ENCODE measurements at places on chromosomes 12 and 14.
A peak's percentile ranks its signal among the peaks of the same experiment; 100 is the strongest.

DNA sequence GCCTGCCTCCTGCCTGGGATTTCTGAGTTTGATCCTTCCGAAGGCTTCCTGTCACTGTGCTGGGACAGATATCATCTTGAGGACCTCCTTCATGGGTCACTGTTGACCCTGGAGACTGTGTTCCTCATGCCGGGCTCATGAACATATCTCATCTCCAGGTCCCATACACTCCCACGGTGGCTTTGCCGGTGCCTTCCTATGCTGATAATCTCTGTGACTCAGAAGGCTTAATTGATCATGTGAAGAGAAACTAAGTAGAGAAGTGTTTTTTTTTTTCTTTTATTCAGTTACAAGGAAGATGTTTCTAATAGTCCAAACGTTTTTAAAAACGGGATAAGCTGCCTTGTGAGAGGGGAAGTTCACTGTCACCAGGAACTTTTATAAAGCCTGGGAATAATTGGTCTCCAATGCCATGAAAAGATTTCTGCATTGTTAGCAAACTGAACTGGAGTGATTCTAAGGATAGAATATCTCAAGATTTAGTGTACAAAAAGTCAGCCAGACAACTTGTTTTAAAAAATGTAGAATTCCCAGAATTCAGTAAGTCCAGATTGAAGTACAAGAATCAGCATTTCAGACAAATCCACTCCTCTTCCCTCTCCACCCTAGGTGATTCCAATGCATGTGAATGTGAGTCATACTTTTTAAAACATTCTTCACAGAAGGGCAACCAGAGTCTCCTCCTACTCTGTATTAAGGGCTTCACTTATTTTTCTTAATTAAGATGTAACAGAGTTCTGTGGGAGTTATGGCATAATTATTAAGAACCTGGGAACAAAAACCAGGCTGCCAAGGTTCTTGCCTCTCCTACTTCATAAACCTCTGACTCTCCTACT is 139.8 kb upstream of the LGR5 start:
- DNase-seq, result no peak

- no peak for DNase-seq
Observed at GRCh38 chr12:114673901-114674250, 10.1 kb downstream of the TBX3 start.

- peak; percentile 74 for DNase-seq
Observed at GRCh38 chr12:48979602-48980388, 1.7 kb downstream of the WNT1 start.

DNA sequence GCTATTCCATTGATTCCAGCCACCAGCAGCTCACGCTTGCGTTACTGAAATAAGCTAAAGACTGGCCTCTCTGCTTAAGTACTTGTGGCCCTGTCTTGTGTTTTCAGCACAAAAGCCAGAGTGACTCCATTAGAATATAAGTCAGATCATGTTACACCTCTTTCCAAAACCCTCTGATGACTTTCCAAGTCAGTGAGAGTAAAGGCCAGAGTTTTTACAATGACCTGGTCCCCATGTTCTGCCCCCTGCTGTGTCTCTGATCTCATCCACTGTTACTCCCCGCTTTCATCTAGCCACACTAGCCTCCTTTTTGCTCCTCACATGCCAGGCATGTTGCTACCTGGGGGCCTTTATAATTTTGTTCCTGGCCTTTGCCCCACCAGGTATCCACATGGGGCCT is 6.9 kb upstream of the CKAP4 start:
- DNase-seq, result peak; percentile 18

DNA sequence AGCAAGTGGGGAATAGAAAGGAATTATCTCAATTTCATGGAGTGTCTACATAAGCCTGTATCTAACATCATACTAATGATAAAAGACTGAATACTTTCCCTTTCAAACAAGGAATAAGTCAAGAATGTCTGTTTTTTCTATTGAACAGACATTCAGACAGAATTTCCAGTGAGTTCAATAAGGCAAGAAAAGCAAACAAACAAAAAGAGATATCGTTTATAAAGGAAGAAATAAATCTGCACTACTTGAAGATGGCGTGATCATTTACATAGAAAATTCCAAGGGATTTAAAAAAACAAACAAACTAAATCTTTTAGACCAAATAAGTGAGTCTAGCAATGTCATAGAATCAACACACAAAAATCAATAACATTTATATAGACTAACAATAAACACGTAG is 273.1 kb upstream of the FOXG1 start:
- DNase-seq, result no peak

- no peak for DNase-seq
Observed at GRCh38 chr14:93331002-93331727, 1.7 kb downstream of the BTBD7 start.

- DNase-seq, result no peak
Observed at GRCh38 chr14:55441286-55441685, 870 bp upstream of the TBPL2 start.

GRCh38 chr14:79939235-79939634 is 272.1 kb downstream of the DIO2 start:
- DNase-seq, result no peak

GRCh38 chr12:85531341-85531740 is 251.3 kb downstream of the ALX1 start:
- DNase-seq, result no peak

GRCh38 chr12:9661720-9662119 is 7.8 kb upstream of the CLEC2D start:
- no peak for DNase-seq

DNA sequence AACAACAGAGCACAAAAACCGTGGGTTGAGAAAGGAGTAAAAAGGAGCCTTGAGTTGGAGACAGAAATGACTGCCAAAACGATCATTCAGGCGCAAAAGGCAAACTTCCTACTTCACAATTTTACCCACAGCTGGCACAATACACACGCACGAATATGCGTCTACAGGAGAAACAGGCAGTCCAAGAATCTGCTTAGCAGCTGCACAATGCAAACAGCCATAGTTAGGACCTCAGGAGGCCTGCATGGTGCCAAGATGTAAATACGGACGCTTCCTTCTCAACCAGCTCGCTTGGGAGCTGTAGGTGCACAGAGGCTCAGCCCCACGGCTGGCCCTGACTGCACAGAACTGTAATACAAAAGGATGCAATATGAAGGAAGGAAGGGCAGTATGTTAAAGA is 250.1 kb upstream of the CAND1 start:
- DNase-seq, result no peak

- no peak for DNase-seq
Observed at GRCh38 chr12:120241561-120242274, 23.8 kb downstream of the PXN start.

DNA sequence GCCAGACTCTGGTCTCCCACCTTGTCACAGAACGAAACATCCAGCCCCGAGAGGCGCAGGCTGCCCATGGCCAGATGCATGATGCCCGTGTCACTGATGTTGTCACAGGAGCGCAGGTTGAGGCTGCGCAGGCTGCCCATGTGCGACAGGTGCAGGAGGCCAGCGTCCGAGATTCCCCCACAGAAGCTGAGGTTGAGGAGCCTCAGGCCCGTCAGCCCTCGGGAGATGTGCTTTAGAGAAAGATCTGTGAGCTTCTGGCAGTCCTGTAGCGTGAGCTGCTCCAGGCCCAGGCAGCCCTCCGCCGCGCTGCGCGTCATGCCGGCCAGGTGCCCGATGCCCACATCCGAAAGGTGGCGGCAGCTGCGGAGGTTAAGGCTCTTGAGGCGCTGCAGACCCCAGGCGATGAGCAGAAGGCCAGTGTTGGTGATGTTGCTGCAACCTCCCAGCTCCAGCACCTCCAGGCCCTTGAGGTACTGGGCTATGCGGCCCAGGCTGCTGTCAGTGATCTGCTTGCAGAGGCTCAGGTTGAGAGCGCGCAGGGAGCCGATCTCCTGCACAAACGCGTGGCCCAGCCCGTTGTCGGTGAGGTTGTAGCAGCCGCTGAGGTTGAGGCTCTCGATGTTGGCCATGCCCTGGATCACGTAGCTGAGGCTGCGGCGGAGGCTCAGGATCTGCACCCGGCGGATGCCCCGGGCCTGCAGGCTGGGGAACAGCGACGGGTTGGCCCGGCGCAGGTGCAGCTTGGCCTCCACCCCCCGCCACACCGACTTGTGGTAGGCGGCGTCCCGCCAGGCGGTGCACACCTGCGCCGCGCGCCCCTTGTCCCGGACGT is 991 bp downstream of the FBXL14 start:
- DNase-seq, result peak; percentile 74

GRCh38 chr12:112121780-112122565 is 3.4 kb upstream of the TRAFD1 start:
- peak; percentile 11 for DNase-seq

DNA sequence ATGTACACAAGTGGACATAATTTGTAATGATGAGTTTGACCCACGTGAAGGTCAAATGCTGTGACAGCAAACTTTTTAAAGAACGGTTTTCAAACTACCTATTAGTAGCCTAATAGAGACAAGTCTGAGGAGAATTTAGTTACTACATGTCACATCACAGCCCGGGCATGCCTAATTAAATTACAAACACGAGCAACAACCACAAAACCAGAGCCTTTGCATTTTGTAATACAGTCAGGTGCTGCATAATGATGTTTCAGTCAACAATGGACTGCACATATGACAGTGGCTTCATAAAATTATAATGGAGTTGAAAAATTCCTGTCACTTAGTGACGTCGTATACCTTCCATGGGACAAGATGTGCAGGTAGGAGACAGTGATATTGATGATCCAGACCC is 274.5 kb downstream of the DACT1 start:
- no peak for DNase-seq

- no peak for DNase-seq
Observed at GRCh38 chr12:13716119-13716518, 265.3 kb downstream of the GRIN2B start.

DNA sequence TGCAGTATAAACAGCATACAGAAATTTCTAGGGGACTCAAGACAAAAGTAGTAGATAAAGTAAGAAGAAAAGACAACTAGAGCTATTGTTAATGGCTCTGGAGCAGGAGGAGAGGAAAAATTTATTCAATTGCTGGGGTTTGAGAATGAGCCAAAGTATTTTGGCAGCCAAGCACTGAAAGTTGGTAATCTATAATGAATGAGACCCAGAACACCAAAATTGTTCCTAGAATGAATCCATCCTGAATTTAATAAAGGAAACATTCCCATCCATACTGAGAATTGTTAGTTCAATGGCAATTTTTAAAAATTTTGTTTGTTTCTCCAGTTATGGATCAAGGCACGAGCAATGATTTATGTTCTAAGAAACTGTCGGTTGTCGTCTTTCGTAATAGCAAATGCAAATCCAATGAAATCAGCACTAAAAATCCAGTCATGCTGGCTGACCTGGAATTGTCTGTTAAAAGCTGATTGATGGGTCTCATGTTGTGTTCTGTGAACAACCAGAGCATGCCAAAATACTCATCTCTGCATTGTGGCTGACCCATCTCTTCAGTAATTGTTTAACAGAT is 170.9 kb upstream of the LMNTD1 start:
- DNase-seq, result no peak

DNA sequence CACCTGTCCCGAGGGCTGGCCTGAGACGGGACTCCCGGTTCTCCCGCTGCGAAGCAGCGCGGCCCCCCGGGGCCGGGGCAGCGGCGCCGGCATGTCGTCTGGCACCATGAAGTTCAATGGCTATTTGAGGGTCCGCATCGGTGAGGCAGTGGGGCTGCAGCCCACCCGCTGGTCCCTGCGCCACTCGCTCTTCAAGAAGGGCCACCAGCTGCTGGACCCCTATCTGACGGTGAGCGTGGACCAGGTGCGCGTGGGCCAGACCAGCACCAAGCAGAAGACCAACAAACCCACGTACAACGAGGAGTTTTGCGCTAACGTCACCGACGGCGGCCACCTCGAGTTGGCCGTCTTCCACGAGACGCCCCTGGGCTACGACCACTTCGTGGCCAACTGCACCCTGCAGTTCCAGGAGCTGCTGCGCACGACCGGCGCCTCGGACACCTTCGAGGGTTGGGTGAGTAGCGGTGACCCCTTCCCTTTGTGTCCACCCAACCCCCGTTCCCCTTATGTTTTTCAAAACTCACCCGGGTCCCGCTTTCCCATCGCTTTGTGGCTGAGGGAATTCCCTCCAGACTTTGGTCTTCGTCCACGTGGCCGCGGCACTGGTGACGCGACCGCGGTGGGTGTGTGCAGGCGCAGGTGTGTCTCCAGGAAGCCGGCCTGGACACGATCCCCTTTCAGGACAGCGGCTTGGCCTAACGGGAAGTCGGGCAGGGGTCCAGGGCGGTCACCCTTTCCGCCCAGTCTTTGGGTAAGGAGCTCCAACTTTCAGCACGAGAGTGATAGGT is 826 bp downstream of the PRKCH start:
- peak; percentile 61 for DNase-seq

DNA sequence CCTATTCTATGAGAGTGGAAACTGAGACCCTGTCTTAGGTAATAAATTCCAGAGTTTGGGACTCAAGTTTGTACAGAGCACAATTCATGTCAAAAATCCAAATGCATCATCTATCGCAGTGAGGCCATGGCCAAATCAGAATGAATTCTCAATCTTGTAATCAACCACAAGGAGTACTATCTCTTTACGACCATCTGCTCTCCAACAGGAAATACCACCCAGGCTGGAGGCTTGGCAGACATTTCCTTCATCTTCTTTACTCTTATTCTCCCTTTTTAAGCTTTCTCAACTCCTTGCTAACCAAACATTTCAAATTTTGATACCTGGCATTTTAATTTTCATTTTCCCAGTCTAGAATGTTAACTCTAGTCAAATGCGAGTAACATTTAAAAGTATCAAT is 32.7 kb upstream of the RNU6-7 start:
- no peak for DNase-seq

- DNase-seq, result no peak
Observed at GRCh38 chr14:94685681-94686485, 73.7 kb downstream of the SERPINA3 start.

- DNase-seq, result no peak
Observed at GRCh38 chr12:10960211-10960610, 21.1 kb upstream of the TAS2R14 start.

GRCh38 chr14:51950007-51950406 is 39.3 kb upstream of the RTRAF start:
- no peak for DNase-seq

GRCh38 chr14:96091941-96092411 is 52.8 kb downstream of the C14orf132 start:
- no peak for DNase-seq

DNA sequence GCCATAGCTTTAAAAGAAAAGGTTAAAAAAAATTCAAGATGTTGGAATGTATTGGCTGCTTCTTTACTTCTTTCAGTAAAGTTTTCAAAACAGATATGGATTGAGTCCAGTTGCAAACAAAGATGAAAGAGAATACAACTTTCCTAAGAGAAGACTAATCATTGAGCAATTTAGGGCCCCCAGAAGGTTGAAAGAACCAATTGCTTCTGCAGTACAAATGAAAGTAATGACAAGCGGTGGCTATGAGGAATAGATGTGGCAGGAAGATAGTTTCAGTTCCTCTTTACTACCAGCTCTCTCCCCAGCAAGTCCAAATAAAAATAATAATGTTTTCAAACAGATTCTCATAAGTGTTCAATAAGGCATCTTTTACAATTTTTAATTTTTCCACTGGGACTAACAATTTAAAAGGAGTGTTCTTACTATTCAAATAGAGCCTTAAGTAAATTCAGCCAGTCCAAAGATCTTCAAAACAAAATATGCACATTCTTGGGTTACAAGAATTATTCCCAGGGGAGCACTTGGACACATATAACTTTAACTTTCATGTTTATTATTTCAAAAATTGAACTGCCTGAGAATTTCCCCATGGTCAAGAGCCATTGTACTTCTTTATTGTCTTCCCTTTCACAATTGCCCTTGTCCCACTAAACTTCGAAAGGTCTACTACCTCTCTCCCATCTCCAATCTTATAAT is 62.3 kb upstream of the PPP1R12A start:
- no peak for DNase-seq

Measured in activated CD8-positive, alpha-beta memory T cell treated with anti-CD3 and anti-CD28 coated beads, Interleukin-2, amount 10 ng/mL, durations not matched to agents 7 days and 5 days (primary cell).